ENCODE measurements at places on chromosomes 12 and 14.

DNA sequence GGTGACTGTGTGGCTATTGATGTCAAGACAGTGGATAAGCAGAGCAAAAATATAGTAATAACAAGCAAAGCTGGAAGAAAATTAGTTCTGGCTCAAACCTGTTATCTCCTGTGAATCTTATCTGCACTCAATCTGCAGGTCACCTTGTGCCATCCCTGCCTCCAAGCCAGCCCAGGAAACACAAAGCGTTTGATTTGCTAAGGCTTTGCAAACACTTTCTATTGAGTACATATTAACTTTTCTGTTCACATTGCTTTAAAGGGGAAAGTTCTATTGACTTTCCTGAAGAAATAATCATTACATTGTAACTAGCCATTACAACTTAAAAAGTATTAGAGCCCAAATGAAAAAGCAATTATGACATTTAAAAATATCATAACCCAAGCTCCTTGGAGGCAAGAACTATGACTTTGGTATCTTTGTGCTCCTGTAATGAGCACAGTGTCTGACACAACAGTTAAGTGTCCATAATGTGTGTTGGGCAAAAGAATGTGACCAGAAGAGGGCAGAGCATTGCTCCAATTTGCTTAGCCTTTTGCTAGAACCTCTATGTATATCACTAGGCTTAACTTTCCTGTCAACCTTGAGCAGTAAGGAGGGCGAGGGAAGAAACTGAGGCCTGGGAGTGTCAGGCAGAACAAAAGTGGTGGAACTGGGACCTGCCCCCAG lies 24.7 kb downstream of the SERPINA3 start:
- no peak for DNase-seq

DNA sequence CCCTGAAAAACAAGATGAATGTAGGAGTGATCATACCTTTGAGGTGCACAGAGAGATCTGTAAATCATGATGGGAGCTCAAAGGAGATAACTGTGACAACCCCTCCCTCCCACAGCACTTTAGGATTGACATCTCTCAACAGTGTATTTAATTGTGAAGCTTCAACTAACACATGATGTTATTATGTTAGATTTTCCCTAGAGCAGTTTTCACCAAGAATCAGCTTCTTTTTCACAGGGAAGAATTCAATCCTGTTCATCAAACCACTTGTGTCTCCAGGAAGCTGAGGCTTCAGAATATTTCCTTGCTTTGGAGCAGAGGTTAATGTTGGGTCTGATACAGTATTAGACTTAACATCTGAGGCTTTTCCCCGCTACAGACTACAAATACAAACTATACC lies 11.8 kb downstream of the RPS6KA5 start:
- no peak for DNase-seq

DNA sequence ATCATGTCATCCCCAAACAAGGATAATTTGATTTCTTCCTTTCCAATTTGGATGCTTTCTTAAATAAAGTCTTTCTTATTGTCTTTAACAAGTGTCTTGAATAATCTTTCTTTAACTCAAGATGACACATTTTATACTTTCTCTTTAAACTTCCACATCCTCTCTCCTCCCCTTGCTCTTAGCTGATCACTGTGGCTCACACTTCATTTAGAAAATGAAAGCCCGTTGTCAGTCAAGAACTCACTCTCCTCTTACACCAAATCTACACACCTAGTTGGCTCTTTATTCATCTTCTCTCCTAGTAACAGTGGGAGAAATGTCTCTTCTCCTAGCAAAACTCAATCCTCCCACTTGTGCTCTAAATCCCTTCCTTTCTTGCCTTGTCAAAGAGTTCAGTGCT lies 10.4 kb upstream of the RMST start:
- no peak for DNase-seq

DNA sequence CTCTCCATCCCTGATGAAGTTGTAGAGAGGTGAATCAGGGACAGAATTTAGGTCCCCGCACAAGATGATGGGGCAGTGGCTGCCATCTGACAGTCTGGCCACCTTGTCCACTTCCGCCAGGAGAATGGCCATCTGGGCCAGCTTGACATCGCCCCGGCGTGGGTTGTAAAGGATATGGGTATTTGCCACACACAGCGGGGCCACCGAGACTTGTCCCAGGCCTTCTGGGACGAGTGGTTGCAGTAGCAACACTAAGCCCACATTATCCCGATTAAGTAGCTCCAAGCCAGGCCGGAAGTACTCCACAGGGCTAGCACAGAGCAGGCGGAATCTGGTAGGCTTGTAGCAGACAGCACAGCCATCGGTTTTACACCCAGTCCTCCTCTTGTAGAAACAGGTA lies 6.2 kb downstream of the ANGEL1 start:
- no peak for DNase-seq

DNA sequence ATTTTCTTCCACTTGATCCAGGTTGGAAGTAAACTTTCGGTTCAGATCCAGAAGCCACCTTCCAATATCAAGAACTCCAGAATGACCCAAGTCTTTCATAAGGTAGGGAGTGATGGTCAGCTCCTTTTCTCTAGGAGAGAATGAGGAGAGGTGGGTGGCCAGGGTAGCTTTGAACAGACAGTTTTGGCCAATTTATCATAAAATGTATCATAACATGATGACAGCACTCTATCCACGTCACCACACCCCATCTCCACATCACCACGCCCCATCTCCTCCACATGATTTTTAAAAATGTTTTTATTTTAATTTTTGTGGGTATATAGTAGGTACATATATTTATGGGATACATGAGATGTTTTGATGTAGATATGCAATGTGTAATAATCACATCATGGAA lies 26.9 kb downstream of the DYRK4 start:
- DNase-seq, result no peak

- no peak for DNase-seq
Measured at GRCh38 chr12:109099431-109100020, 2.1 kb downstream of the UNG start.

- no peak for DNase-seq
Measured at GRCh38 chr12:68624933-68625332, 14.2 kb downstream of the RAP1B start.

GRCh38 chr12:94710933-94711332 lies 60.6 kb upstream of the TMCC3 start:
- no peak for DNase-seq

GRCh38 chr14:53855127-53855526 lies 101.5 kb downstream of the BMP4 start:
- DNase-seq, result no peak

DNA sequence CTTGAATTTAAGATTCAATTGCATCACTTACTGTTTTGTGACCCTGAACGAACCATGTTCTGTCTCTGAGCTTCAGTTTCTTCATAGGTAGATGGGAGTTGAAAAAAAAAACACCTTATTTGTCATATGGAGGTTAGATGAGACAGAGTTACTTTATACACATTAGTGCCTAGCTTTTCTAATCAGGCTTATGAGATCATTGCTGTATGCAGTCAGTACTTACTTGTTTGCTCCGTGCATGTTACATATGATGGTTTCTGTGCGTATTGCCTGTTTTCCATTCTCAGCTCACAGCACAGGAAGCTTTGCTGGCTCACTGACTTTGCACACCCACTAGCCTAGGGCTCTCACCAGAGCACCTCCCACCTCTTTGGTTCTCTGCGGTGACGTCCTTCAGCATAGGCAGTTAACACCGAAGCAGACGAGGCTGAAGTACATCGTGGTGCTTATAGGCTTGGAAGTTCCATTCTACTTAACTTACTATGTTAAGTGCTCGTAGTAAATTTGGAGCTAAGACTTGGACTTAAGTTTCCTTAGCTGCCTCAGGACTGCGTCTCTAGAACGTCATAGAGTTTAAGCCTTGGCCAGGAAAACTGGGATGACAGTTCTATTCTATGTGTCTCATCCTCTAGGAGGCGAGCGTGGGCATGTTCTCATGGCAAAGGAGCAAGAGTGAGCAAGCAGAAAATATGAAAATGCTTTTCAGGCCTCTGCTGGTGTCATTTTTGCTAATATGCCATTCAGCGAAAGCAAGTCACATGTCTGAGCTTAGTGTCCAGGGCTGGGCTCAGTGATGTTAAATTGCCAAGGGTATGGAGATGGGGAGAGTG lies 57.3 kb downstream of the NRXN3 start:
- no peak for DNase-seq

DNA sequence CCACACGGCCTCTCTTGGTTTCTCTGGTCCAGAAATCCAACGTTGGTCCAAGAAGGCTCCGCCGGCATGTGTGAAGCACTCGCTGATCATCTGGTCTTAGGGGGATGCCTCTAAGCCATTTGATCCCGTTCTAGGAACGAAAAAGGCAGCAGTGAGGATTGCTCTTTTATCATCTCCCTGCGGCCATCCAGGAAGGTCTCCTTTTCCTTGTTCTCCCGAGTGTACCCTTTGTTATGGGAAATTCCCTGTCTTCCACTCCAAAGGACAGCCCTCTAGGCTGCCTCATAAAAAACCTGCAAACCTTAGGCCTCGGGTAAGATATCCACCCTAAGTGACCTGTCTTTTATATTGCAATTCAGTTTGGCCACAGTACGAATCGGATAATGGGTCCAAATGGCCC lies 85.8 kb downstream of the TMTC3 start:
- no peak for DNase-seq

DNA sequence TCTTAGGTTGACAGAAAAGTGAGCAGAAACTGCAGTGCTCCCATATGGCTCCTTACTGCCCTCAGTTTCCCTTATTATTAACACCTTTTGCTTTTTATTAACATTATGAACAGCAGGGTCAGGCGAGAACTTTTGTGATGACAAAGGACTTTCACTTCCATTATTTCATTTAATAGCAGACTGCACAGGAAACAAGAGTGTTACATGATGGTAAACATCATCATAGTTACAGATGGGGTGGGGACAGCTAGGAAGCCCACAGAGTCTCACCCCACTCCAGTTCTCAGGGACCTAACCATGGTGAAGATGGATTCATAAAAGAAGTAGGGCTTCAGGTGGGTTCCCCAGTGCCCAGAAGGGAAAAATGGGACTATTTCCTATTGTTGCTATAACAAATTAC lies 110.1 kb upstream of the PELI2 start:
- DNase-seq, result no peak

- no peak for DNase-seq
Measured at GRCh38 chr12:77645966-77646598, 184.6 kb upstream of the NAV3 start.

DNA sequence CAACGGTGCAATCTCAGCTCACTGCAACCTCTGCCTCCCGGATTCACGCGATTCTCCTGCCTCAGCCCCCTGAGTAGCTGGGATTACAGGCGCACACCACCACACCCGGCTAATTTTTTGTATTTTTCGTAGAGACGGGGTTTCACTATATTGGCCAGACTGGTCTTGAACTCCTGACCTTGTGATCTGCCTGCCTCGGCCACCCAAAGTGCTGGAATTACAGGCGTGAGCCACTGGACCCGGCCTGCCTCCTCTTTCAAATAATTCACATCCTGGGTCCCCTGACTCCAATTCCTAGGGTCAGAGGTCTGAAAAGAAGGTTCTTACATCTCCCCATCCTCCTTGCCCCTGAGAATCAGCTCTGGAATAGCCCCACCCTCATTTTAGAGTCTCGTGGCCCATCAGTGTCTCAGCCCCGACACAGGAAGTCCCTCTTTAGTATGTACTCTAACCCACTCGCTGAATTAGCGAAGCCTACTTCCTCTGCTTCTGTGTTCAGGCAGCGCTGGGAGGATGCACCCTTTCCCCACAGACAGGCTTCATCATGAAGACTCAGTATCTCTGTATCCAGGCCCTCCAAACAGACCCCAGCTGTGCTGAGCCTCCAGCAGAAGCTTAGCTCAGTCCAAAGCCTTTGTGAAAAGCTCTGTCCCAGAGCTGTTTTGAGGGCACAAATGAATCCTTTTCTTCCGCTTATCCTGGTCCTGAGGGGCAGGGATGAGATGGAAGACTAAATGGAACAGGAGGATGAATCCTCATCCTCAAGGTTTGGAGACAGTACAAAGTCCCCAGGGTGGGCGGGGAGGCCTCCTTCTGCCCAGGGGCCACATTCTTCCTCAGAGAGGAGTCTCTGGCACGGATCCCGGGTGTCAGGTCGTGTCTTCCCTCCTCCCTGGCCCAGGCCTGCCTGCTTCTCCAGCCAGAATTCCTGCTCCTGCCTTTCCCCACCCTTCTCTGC lies 3.5 kb downstream of the LPAR5 start:
- no peak for DNase-seq

GRCh38 chr14:102407258-102407657 lies 44.5 kb downstream of the TECPR2 start:
- DNase-seq, result no peak

DNA sequence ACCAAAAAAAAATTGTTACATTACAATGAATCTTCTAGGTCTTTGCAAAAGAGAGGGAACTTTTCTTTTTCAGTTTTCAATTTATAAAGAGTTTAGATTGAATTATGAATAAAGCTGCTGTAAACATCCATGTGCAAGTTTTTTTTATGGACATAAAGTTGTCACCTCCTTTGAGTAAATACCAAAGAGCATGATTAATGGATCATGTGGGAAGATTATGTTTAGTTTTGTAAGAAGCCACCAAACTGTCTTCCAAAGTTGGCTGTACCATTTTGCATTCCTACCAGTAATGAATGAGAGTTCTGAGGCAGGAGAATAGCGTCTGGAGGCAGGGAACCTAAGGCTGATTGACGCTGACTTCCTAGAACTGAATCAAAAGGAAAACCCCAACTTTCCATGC lies 30.2 kb downstream of the LEMD3 start:
- DNase-seq, result no peak

All from stimulated activated CD8-positive, alpha-beta memory T cell treated with anti-CD3 and anti-CD28 coated beads, Interleukin-2, amount 100 ng/mL, for 1 hour (primary cell).